Hematopoietic multipotent progenitor cell treated with erythropoietin and hydrocortisone succinate and interleukin-3 and kit ligand, for 8 days (in vitro differentiated cells): ENCODE measurements at places on chromosomes 4 and X.

DNA sequence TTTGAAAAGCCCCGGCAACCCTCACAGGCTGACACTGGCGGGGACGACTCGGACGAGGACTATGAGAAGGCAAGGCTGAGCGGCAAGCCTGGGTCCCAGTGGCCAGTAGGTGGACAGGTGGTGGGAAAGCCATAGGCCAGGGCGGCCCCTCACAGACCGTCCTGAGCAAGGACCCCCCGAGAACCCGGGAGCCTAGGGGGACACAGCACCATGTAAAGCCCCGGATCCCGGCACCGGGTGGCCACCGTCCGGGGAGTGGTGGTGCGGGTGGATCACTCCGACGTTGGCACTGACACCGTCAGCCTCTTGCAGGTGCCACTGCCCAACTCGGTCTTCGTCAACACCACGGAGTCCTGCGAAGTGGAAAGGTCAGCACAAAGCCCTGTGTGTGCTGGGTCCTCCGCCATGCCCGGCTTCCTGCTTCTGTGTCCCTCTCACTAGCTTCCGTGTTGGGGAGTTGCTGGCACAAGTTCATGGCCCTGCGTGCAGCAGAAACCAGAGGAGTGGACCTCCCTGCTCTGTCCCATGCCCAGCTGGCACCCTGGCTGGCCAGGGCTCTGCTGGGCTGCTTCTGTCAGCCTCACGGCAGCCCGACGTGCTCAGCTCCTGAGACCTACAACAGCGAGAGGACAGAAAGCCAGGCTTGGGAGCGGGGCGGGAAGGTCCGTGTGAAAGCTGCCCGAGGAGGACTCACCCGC, 11.9 kb upstream of the ADD1 start:
- DNase-seq: no peak

GRCh38 chr4:40216622-40217366, 20.0 kb downstream of the RHOH start:
- no peak for DNase-seq

DNA sequence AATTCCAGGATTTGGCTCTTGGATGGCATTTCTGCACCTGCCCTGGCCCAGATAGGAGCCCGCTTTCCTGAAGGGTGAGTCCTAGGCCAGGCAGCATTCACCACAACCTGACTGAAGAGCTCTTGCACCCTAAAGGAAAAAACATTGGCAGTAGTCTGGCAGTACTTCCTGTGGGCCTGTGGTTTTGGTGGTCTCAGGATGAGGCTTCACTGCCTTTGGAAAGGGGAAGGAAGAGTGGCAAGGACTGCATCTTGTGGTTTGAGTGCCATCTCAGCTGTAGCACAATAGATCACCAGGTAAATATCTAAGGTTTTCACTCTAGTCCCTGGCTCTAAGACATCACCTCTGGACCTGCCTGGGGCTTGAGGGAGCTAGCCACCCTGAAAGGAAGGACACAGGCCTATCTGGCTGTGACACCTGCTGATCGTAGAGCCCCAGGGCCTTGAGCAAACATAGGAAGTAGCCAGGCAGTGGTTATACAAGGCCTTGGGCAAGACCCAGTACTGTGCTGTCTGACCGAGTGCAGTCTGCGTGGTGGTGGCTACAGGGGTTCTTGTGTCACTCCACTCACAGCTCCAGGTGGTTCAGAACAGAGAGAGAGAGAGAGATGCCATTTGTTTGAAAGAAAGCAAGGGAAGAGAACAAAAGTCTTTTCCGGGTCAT, 28.5 kb upstream of the PRRG1 start:
- no peak for DNase-seq

DNA sequence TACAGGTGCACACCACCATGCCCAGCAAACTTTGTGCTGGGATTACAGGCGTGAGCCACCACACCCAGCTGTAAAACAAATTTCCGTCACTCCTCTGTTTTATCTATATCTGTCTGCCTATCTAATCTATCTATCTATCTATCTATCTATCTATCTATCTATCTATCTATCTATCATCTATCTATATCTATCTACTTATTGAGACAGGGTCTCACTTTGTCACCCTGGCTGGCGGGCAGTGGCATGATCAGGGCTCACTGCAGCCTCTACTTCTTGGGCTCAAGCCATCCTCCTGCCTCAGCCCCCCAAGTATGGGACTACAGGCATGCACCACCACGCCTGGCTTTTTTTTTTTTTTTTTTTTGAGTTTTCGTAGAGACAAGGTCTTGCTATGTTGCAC, 20.6 kb downstream of the AKAP14 start:
- no peak for DNase-seq

GRCh38 chr4:88919056-88919455, 137.9 kb downstream of the FAM13A start:
- DNase-seq: no peak

DNA sequence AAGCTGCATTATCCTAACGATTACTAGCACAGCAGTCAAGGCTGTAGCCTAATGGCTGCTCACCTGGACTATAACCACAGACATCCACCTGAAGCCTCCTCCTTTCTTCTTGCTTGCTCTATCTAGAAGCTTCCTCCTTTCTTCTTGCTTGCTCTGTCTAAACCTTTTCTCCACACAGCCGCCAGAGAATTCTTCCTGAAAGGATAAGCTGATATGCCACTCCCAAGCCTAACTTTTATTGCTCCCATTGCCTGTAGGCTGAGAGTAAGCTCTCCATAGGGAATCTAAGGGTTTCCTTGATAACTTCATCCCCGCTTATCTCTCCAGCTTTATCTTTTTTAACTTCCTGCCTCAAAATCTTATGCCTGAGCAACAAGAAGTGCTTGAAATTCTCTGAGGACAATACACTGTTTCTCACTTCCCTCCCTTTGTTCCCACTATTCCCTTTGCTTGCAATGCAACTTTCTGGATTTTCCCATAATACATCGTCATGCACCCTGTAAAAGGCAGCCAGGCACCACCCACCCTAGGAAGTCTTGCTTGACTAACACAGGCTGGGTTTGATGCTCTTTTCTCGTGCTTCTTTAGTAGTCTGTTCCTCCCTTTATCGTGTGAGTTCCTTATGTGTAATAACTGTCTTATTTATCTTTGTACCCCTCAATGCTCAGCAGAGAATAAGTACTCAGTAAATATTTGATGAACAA, 1.4 kb upstream of the LRIT3 start:
- DNase-seq: no peak

DNA sequence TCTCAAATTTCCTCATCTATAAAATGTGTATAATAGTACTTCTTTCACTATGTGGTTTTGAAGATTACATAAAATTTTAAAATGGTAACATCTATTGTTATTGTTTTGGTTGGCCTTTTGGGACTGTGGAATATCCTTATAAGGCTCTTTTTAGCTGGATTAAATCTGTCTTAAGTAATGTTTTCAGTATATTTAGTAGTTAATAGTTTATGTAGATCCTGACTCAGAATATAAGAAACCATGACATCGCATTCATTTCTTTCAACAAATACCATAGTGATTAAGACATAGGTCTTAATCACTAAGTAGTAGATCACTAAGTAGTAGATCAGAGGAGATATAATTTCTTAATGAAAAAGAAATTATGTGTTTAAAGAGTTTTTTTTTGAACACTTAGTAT, 48.5 kb downstream of the MRPL1 start:
- DNase-seq: no peak

DNA sequence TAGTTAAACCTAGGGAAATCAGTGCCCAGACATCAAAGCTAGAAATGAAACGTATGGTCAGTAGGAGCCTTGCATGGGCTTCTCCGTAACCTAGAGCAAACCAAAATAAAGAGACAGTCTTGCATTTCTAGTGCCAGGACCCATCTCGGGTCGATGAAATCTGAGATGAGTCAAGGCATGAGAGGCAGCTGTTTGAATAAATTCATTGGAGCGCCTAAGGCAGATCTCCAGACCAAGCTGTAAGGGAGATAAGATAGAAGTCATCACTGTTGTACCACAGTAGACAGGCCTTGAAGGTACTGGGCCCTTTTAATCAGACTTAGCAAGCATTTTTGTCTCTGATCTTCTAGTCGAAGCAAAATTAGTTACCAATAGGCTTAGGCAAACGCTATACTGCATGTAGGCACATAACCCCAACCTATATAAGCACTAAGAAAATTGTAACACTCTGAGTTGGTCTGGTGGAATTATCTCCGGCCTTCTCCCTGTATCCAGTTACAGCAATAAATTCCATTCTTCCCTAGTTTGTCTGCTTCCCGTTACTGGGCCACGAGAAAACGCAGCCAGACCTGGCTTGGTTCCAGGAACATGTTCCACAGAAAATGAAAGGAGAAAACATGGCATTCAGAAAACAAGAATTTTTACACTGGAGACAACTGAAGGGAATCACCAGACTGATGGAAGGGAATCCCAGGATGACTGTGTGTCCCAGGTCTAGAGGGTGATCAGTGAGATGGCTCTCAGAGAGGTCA, 21.1 kb upstream of the PAPSS1 start:
- no peak for DNase-seq

DNA sequence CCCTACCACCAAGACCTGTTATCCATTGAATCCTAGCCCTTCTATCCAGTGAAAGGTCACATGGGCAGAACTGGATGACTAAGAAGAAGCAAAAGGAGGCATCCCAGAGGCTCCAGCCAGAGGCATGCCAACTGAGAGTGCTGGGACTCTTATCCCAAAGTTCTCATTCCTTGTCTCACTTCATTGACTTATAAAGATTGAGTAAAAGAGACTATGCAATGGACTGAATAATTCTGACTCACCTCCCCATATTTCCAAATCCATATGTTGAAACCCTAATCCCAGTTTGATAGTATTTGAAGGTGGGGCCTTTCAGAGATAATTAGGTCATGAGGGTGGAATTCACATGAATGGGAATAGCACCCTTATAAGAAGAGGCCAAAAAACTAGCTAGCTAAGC, 131.4 kb downstream of the COL25A1 start:
- DNase-seq: no peak

DNA sequence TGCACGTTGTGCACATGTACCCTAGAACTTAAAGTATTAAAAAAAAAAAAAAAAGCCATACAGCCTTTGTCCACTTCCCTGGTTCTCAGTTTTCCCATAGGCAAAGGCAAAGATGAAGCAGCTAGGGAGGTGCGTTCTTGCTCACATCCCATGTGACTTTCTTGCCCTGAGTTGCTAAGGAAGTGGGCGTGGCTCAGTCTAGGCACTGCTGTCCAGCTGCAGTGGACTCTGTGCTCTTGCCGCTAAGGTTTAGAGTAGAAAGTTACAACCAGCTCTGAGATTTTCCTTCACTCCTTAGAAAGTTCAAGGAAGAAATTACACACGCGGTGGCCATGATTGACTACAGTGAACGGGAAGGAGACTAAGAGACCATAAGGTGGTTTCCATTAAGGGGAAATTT, 144.7 kb downstream of the NAA11 start:
- no peak for DNase-seq

GRCh38 chr4:56806666-56807065, 14.8 kb downstream of the SPINK2 start:
- no peak for DNase-seq

GRCh38 chrX:48794911-48795515, 6.9 kb upstream of the HDAC6 start:
- peak; percentile 54 for DNase-seq

DNA sequence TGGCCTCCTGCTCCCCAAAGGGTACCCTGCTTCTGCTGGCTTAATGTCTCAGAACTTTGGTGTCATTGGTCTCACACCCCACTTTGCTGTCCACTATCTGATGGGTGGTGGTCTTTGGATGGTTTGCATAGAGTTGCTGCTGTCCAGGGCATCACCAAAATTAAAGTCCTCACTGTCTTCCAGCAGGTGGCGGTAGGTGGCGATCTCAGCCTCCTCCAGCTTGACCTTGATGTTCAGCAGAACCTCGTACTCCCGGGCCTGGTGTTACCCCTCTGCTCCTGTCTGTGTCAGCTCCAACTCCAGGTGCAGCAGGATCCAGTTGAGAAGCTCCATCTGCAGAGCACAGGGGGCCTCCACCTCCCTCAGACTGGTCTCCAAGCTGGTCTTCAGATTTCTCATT, 1169.5 kb upstream of the PABPC4L start:
- no peak for DNase-seq

DNA sequence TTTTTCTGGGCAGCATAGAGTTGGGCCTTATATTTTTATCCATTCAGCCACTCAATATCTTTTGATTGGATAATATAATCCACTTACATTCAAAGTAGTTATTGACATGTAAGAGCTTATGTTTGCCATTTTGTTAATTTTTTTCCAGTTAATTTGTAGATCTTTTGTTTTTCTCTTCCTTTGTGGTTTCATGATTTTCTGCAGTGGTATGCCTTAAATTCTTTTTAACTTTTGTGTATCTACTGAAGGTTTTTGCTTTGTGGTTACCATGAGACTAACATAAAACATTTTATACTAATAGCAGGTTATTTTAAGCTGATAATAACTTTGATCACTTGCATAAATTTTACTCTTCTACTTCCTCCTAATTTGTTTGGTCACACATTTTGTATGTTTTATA, 140.8 kb upstream of the GATB start:
- DNase-seq: no peak

GRCh38 chrX:11100281-11101035, 10.7 kb upstream of the HCCS start:
- DNase-seq: peak; percentile 40

DNA sequence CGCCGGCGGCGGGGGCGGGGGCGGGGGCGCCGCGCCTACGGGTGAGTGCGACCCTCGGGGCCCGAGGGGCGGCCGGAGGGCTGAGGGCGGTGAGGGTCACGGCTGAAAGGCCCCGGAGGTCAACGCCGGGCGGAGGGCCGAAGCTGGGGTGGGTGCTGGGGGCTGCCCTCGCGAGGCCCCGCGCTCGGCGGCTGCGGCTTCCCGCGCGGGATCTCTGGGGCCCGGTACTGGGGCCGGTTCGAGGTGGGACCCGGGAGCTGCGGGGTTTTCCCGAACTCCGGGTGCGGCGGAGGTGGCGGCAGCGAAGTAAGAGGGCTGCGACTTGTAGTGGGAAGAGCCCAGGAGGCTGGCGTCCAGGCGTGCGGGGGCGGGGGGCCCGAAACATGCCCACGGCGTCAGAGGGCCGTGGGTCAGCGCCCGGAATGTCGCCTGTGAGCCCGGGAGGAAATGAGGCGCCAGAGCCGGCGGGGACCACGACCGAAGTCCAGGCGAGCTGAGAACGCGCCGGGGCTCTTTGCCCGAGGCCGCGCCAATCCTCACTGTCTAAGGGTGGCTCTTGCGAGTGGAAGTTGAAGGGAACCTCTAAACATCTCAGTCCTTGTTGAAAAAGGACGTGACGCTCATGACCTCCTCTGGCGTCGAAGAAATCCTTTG, 407 bp downstream of the IL13RA1 start:
- no peak for DNase-seq

- DNase-seq: peak; percentile 67
Observed at GRCh38 chr4:174318829-174319764, 35.4 kb downstream of the CEP44 start.

DNA sequence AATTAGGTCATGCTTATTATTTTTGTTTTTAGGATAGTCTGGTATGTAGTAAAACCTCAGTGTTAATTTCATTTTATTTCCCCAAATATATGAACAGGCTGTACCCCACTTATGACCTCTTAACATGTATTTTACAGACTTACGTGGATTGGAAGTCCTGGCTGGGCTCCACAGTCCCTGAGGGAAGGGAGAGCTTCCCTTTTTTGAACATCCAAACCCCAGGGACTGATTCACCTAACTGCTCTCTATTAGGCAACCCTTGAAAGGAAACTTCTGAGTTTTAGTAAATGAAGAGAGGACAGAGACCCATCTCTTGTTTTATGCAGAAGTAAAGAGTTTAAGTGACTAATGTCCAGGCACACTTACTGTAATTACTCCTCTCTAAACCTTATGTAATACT, 233.1 kb upstream of the SPRY1 start:
- no peak for DNase-seq

GRCh38 chr4:183989461-183989860, 84.4 kb downstream of the STOX2 start:
- DNase-seq: no peak

- DNase-seq: no peak
Observed at GRCh38 chr4:81503586-81503985, 31.9 kb upstream of the RASGEF1B start.
